ENCODE measurements at places on chromosomes 12 and 14. TPM values are rescaled to one million over a fixed set of nuclear protein-coding genes. Genes with fewer than 3 reads are reported as not detected.

Gene DIO2
- total RNA-seq: 4.7 TPM

Gene MYRFL
- 0.20 TPM for total RNA-seq

Gene TMEM179
- 0.75 TPM for total RNA-seq

DNA sequence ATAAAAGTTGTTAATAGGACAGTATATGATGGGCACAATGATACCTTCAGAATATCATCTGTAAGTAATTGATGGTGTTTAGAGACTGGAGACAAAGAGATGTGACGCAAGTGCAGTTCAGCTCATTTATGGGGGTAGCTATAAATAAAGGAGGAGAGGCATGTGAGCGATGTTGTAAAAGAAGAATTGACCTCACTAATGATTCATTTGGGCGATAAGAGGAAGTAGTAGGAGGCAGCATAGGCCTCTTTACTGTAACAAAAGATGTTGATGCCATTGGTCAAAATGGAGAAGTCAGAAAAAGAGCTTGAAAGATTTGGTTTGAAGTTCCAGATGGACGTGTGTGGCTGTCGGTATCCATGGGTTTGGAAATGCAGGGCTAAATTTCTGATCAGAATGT lies 70.0 kb downstream of the FLRT2 start:
- no peaks in the 10 kb centered on the region for H3K4me1 ChIP-seq
- DNase-seq: peak; percentile 74
- no peaks in the 10 kb centered on the region for H3K36me3 ChIP-seq
- H3K4me3 ChIP-seq: no peak overlapping the region

GRCh38 chr12:105455261-105455660 lies 124.8 kb downstream of the C12orf75 start:
- no peaks in the 10 kb centered on the region for H3K36me3 ChIP-seq
- no peaks in the 10 kb centered on the region for H3K27me3 ChIP-seq
- H3K27ac ChIP-seq: no peak overlapping the region
- H3K4me3 ChIP-seq: no peak overlapping the region

GRCh38 chr12:99695050-99695449 lies 47.5 kb downstream of the GARIN6 start:
- H3K36me3 ChIP-seq: no peaks in the 10 kb centered on the region
- no peak for DNase-seq
- H3K4me1 ChIP-seq: no peaks in the 10 kb centered on the region

GRCh38 chr14:90091393-90091792 lies 29.6 kb downstream of the KCNK13 start:
- no peak overlapping the region for H3K4me3 ChIP-seq
- H3K27ac ChIP-seq: no peak overlapping the region
- DNase-seq: peak; percentile 89
- peaks cover 9% of the 10 kb centered on the region for H3K4me1 ChIP-seq
- peaks cover 2% of the 10 kb centered on the region for H3K27me3 ChIP-seq

GRCh38 chr14:90760591-90761316 lies 55.5 kb downstream of the TTC7B start:
- no peaks in the 10 kb centered on the region for H3K4me1 ChIP-seq
- no peak overlapping the region for H3K27ac ChIP-seq
- no peak overlapping the region for H3K4me3 ChIP-seq
- H3K27me3 ChIP-seq: no peaks in the 10 kb centered on the region
- peak; percentile 10 for DNase-seq

DNA sequence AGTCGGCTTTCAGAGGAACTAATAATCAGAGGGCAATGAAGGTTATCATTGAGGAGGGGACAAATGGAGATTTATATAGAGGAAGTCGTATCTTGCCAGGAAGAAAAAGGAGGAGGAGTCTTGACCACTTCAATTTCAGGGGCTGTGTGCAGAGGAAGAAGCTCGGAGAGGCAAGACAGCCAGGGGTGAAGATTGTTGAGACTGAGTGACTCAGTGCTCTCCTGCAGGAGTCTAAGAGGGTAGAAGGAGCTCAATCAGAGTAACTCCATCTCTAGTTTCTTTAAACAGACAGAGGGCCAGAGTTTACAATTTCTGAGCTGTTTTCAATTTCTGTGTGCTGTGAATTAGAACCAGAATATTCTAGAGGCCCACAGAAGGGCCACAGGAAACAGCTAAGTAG lies 439.3 kb upstream of the PRICKLE1 start:
- peak; percentile 34 for DNase-seq
- no peaks in the 10 kb centered on the region for H3K36me3 ChIP-seq
- peak overlapping the region; percentile 43 for H3K27ac ChIP-seq
- no peaks in the 10 kb centered on the region for H3K27me3 ChIP-seq

GRCh38 chr12:104568935-104569334 lies 112.2 kb downstream of the CHST11 start:
- DNase-seq: no peak
- H3K4me3 ChIP-seq: no peak overlapping the region
- peaks cover 6% of the 10 kb centered on the region for H3K4me1 ChIP-seq
- H3K27me3 ChIP-seq: no peaks in the 10 kb centered on the region
- H3K27ac ChIP-seq: no peak overlapping the region
- H3K36me3 ChIP-seq: no peaks in the 10 kb centered on the region

GRCh38 chr12:41536813-41537490 lies 348.8 kb downstream of the PDZRN4 start:
- DNase-seq: no peak
- no peaks in the 10 kb centered on the region for H3K27me3 ChIP-seq
- no peaks in the 10 kb centered on the region for H3K4me1 ChIP-seq
- H3K36me3 ChIP-seq: no peaks in the 10 kb centered on the region

DNA sequence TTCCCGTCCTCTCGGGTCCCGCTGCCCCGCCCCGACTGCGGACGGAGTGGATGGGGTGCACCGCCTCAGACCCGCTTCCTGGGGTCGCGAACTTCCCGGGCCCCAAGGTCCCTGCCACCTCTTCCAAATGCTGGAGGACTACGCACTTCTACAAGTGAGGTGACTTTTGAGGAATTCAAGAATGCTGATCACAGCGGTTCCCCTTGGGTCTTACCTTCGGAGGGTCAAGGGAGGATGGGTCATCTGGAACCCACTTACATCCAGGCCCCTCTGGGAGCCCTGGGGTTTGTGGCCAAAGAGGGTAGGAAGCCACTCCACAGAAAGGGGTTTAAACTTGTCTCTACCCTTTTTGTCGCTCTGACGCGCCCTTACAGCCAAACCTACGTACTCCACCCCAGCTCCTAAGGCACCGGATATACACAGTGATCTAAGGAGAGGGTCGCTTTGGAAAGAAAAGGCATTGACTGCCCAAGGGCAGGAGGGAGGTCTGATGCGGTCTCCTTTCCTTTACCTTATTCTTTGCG lies 532 bp upstream of the PRKD1 start:
- H3K4me1 ChIP-seq: peaks cover 23% of the 10 kb centered on the region
- H3K27ac ChIP-seq: no peak overlapping the region
- no peaks in the 10 kb centered on the region for H3K36me3 ChIP-seq
- DNase-seq: no peak

Data from astrocyte (in vitro differentiated cells and primary cell).